ENCODE measurements at places on chromosomes 13 and 19. TPM values are rescaled to one million over a fixed set of nuclear protein-coding genes. Genes with fewer than 3 reads are reported as not detected.

- no peak for DNase-seq
Measured at GRCh38 chr13:52447354-52447753, 3.1 kb downstream of the VPS36 start.

DNA sequence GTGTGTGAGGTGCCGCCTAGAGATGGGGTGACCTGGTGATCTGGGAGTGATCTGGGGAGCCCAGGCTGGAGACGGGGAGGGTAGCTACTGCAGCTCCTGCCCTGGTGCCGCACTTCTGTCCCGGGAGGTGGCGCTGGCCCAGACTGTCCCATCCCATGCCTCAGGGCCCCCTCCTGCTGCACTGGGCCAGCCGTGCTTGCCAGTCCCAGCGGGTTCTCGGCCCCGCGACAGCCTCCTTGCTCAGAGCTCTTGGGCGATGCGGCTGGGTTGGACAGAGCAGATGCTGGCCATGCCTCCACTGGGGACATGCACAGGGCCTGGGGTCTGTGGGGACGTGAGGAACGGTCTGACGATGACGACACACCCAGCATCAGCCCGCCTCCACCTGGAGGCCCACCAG is 2.5 kb downstream of the RAX2 start:
- no peak for DNase-seq

DNA sequence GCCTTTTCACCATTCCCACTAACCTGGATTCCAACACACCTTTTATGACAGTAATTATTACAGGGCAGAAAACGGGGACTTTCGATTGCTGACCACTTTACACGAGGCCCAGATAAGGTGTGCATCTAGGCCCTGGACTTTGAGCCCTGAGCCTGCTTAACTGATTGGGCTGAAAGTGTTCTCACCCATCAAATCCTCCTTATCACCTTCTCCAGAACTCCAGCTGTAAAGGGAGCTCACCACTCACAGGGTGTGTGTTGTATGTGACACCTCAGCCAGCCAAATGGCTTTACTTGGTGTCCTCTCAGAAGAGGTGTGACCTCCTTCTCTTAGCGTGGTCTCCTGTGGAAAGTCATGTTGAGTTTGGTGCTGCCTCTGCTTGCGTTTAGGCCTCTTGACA is 36.5 kb downstream of the SIPA1L3 start:
- DNase-seq = no peak

- DNase-seq = no peak
Measured at GRCh38 chr19:6448045-6448444, 11.5 kb downstream of the SLC25A23 start.

DNA sequence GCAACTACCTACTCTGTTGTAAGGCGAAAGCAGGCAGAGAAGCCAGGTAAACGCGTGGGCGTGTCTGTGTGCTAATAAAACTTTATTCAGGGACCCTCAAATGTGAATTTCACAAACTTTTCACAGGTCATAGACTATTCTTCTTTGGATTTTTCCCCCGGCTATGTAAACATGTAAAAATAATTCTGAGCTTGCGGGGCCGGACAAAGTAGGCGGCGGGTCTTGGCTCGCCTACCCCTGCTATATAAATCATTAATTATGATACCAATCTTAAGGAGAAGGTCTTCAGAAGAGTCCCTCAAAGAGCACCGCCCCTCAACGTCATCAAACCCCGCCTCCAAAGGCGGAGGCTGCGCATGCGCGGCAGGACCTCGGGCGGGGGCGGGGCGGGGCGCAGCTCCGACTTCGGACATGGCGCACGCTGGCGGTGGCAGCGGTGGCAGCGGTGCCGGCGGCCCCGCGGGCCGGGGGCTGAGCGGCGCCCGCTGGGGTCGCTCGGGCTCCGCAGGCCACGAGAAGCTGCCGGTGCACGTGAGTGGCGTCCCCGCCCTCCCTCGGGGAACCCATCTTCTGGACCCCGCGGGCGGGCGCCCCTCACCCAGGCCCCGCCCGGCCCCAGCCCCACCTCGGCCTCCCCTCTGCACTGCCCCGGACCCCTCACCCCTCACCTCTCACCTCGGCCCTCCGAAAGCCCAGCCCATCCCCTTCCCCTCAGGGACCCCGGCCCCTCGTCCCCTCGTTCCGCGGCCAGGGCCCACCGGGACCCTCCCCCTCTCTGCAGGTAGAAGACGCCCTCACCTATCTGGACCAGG is at the start of gene SIN3B:
Gene SIN3B, plus strand, starts transcription at position 389 of the 812 bp plus-strand sequence. Its CDS starts 23 bp downstream, at position 412.
- peak; percentile 87 for DNase-seq

DNA sequence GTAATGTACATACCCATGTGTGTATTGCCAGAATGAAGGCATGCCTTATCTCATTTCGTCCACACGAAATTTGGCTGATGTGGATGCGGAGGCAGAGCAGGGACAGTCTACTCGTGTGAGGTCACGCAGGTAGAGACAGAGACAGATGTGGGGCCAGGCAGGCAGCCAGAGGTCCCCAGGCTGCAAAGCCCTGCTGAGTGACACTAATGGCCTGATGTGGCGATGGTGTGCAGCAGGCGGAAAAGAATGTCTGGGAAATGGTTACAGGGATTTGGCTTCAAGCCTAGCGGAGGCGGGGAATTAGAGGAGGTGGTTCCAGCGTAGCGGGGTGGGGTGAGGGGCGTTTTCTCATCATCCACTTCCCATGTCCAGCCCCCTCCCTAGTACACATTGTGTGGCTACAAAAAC is 4.2 kb upstream of the IZUMO2 start:
- peak; percentile 78 for DNase-seq

DNA sequence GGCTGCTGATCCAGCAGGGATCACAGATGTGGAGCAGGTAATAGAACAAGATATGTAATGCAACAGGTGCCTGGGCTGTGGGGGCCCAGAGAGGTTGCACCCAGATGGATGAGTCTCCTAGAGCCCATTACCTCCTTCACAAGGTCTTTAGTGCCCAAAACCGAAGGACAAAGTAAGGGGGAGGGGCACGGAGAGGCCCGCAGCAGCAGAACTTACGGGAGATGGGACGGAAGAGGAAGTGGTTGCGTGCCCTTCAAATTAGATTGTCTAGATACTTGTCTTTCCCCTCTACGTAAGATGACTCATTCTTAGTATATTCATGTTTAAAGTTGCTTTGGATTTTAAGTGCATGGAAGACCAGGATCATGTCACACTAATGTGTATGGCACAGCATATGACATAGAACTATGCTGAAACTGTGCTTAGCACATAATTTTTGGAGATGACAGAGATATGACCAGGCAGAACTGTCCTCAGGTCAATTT is 5.7 kb upstream of the MRPS31 start:
- no peak for DNase-seq

GRCh38 chr19:34475026-34475974 is 6.3 kb upstream of the WTIP start:
- no peak for DNase-seq

- DNase-seq = no peak
Measured at GRCh38 chr13:45518525-45519245, 53.9 kb downstream of the COG3 start.

DNA sequence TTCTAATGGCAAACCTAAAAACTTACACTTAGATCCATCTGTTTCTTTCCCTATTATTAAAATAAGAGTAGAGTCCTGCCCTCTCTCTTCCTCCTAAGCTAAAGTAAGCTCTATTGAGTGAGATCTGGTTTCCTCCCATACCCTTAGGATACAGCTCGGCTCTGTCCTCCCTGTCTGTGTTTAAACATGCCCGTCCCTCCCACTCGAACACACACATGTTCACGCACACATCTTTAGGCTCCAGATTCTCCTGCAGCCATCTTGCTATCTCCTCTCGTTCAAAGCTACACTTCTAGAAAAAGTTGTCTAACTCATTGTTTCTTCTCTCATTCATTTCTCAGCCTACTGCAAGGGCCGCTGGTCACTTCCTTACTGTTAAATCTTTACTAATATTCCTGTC is 15.1 kb upstream of the CEBPG start:
- no peak for DNase-seq

DNA sequence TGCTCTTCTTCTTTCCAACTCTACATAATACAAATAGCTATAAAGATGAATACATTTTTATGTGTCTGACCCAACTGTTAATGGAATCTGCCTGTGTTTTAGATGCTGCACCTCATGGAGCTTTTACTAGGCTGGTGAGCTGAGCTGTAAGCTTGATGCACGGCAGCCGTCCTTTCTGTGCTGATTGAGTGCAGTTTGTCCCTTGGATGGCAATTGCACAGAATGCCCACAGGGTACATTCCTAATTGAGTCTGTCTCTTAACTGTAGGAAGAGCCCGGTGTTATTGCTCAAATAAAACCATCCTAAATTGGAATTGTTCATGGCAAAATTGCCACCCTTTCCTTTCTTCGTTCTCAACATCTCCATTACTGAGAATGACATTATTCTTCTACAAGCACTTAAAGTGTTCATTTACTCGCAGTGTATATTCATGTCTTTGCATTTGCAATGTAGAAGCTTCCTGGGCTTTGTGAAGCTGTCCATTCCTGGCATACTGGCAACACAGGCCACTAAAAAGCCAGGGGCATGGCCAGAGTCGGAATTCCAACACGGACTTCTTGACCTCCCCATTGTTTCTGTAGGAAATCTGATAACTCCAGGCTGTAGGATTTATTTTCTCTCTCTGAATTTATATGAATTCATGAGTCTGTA is 85.8 kb downstream of the SLC10A2 start:
- no peak for DNase-seq

DNA sequence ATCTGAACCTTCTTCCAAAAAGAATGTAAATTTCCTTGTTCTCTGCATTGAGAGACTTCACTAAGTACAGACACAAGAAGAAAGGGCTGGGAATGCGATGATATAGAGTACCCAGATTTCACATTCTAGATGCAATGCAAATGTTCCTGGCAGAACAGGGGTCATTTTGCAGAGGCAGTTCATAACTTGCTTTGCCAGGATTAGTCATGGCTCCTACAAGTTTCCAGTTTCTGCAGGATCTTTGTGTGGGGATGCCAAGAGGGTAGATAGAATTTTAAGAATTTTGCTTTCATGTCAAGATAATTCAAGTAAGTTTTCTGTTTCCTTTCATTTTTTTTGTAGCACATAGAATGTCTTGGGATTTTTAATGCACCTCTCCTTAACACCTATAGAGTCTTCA is 181.2 kb downstream of the FGF9 start:
- DNase-seq = no peak

DNA sequence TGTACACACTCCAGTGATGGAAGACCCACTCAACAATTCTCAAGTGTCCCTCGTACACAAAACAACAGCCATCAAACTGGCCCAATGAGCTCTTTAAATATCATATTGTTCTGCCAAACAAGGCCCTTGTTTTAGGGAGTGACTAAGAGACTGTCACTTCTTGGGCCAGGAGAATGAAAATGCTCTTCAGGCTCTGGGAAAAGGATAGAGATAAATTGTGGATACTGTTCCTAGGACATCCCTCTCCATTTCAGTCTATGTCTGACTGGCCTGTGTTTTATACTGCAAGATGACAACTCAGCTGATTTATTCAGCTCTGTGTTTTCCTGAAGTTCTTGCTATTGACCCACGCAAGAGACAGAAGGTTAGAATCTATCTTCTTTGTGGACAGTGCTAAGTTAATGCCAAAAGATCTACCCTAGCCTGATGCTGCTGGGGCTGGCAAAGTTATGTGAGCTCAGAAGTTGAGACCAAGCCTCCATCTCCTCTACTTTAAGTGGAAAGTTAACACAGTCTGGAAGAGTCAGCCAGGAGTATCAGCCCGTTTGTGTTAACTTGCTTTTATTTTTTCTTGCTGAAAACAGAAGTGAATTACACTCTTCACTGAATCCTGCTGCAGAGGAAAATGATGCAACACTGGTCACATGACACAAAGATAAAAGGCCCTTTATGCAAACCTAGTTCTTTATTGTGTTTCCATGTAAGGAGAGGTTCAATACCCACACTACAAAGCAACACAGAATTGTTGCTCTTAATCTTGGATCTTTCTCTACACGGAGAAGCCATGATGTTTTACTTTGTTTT is 14.6 kb downstream of the FRY start:
- no peak for DNase-seq

DNA sequence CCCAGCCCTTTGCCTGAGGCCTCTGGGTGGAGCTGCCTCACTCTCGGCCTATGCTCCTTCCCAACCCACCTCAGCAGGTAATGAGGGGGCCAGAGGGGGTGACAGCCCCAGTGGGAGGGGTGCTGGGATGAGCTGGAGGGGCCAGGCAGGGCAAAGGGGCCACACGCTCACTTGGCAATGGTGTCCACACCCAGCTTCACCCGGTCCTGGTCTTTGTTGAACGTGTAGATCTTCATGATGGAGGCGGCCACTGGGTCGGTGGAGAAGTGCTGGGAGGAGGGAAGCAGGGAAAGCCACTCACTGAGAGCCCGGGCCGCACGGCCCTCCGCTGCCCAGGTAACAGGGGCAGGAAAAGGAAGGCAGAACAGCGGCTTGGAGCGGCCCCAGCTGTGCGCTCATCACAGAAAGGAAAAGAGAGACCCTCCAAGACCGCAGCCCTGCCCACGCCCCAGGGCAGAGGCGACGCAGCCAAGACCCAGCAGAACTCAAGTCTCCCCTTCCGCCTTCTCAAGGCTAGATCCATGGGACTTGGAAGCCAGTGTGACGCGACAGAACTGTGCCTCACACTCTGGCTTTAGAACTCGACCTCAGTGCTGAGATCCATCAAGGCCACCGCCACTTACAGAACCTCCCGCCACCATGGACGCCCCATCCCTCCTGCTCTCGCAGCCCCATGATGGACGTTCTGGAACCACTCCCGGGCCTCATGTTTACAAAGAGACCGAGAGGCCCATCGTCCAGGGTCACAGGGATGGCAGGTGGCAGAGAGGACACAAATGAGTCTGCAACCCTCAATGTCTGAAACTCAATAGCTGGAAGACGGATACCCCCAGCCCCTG is 9.2 kb downstream of the UBXN6 start:
- no peak for DNase-seq

DNA sequence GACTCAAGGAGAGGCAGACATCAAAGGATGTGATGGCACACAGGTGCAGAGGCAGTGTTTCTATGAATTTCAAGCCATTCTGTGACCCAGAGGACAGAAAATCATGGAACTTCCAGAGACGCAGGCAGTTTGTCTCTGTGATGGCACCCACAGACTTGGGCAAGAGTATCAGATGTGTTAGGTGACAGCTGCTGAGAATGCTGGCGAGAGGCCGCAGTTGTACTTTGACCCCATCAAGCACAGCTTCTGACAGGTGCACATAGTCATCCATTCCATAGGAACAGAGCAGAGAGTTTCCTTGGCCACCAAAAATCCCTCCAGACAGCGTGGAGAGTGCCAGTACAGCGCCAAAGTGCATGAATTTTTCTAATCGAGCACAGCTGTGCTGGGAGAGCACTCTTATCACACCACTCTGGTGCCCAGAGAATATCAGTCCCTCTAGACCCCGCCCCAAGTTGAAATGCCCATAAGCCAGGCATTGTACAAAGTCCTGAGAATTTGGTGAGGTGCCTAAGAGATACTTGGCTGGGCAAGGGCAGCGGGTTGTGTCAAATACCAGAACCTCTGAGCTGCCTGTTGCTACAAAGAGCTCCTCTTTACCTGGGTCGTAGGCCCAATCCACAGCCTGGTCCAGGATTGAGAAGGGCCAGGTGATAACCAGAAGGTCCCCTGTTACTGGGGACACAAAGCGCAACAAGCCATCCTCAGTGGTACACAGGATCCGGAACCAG is 12.4 kb downstream of the WDR87 start:
- DNase-seq = no peak

PSG2 gene
- not detected for polyA plus RNA-seq

ZNF599 gene
- polyA plus RNA-seq = 17.4 TPM

ZNF610 gene
- 15.3 TPM for polyA plus RNA-seq

ZNF728 gene
- polyA plus RNA-seq = not detected

EVI5L gene
- 18.7 TPM for polyA plus RNA-seq

AZU1 gene
- 1.4 TPM for polyA plus RNA-seq

KCNN1 gene
- polyA plus RNA-seq = 4.8 TPM

TUBA3C gene
- polyA plus RNA-seq = not detected

ZBTB32 gene
- 0.40 TPM for polyA plus RNA-seq

C13orf42 gene
- 0.16 TPM for polyA plus RNA-seq

OR7D2 gene
- 0.14 TPM for polyA plus RNA-seq

RYR1 gene
- polyA plus RNA-seq = 7.1 TPM

METTL21C gene
- 0.82 TPM for polyA plus RNA-seq

LIM2 gene
- polyA plus RNA-seq = 0.20 TPM
